NCI-H2081 (cell line): ENCODE measurements at places on chromosomes 7 and 10.

DNA sequence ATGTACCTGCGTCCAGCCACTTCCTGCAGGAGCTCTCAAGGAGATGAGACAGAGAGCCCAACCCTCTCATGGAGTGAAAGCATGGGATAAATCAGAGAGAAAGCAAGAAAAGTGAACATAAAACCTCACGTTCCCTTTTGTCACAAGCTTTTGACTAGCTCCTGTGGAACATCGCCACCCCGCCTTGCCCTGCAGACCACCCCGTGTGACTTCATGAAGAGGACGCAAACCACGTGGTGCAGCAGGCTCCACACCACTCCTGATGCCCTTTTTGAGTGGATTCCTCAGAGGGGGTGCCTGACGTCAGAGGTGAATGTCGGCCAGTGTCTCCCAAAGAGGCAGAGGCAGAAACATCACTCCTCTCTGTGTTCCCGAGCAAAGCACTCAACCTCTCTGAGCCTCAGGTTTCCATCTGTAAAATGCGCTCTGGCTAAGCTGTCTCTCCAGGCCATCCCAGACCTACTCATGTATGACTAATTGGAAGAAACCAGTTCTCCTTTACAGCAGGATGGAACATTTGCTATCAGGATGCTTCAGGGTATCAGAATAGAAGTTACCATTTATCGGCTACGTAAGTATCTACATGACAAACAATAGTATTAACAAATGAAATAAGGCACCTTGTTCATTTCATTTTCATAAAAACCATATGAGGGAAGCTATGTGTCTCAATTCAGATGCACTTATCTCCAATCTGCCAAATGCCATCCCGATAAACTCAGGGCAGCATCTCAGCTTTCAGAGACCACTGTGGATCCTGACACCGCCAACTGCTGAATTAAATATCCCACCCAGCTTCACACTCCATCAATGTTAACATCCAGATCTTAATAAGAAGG, 5.3 kb downstream of the ZNF488 start:
- DNase-seq, result no peak

- peak; percentile 13 for DNase-seq
These were observed 35.9 kb downstream of the INSIG1 start for GRCh38 chr7:155333346-155334234.

DNA sequence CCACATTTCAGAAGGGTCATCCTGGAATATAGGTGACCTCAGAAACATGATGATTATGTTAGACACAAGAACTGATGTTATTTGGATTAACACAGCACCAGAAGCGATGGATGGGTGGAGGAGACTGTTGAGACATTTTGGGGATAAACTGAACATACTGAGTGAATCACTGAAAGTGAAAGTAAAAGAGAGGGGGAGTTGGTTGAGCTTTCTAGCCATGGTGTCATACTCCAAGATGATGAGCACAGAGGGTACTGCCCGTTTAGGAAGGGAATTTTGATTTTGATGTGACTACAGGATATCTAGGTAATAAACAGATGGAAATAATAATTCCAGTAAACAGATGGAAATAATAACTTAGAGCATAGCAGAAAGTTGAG, 248.0 kb upstream of the NPY start:
- DNase-seq, result no peak

- no peak for DNase-seq
These were observed 153.7 kb downstream of the PRPF18 start for GRCh38 chr10:13740461-13740860.

DNA sequence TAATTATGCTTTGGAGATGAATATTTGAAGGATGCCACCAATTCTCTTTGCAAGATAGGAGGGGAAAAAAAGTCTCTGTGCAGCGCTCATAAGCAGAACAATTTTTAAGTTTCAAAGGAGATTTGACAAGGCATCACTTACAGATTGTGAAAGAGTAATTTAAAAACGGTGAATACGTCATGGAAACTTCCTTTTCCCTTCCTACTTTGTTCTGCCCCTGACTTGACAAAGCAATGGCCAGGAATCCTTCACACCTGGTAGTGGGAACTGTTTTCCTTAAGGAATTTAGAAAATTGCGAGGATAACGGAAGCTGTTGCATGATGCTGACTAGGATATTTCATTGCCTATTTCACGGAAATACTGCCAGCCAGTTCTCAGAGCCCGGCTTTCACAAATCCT, 16.7 kb downstream of the FAM107B start:
- DNase-seq, result no peak

GRCh38 chr7:105721571-105722104, 140.3 kb upstream of the EFCAB10 start:
- DNase-seq, result no peak

DNA sequence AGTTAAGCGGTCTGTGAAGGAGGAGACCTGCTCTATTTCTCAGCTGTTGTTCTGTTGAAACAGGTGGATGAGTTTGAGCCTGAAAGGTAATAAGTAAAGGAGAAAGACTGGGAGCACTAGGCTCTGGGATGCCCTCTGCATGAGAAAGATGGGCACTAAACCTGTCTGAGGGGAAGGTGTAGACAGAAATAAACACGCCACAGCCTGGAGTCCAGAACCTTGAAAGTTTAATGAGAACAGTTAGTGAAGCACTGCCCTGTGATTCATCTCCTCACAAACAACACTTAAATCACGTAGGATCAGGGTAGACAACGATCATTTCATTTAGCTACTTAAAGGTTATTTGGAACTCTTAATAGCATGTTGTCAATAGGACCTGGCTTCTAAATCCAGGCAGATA, 193.1 kb downstream of the PHTF2 start:
- DNase-seq, result no peak
